T-helper 2 cell treated with Interferon-gamma antibody and Interleukin-4, amounts not matched to agents 5 μg/mL and 100 μg/mL, for 36 hours (primary cell): ENCODE measurements at places on chromosomes 2 and 18.

DNA sequence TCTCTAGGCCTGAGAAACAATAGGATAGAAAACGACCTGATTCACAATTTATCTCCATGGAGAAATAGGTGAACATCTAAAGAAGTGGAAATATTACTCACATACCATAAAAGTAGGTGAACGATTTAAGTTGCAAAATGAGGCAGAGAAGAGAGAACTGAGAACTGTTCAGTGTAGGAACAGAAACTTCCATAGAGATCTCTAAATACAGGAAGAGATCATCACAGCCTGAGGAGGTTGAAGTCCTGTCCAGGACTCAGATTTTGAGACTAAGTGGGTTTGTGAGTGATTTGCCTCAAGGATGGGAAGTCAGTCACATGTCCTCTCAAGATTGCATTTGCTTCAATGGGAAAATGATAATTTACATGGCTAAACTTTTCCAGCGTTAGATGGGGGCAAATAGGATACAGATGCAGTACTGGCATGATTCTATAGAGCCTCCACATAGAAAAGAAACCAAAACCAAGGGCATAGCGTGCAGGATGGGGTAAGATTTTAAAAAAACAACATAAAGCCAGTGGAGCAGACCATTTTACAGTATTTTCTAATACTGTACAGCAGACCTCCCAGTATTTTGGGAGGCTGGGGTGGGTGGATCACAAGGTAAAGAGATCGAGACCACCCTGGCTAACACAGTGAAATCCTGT lies 68.8 kb downstream of the MEP1B start:
- no peak for DNase-seq

DNA sequence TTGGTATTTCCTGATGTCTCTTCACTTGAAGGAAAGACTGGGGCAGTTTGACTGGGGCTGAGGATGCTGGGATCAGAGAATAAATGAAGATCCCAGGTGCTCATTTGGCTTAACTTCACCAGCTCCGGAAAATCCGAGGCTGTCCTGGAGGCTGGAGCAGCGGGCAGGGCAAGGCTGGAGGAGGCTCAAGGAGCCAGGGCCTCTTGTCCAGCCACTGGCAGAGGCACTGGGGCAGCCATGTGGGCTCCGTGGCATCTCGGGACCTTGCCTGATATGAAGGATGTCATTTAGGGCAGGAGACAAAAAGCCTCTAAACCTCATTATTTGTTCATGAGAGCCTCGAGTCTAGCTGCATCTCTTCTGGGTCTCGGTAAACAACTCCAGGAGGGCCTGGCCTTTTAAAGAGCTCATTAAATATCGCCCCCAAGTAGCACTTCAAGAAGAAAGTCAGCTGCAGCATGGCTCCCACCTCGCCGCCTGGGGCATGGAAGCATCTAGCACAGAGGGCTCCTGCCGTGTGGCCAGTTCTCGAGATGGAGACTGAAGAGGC lies 13.5 kb upstream of the GPR55 start:
- DNase-seq = no peak

DNA sequence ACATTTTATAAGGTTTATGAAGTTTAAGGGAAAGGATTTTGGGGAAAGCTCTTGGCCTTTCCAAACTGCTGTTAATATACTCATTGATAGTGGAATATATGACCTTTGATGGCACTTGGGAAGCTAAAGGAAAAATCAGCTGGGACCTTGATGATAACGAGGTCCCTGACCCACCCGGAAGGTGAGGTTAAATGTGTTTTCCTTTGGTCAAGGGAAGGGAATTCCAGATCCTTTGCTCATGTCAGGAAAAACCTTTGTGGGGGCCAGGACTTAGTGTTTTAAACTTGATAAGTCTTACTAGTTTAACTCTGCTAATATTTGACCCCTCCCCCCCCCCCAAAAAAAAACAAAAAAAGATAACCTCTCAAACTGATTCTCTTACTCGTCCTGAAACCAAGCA lies 50.7 kb downstream of the CRIM1 start:
- DNase-seq = no peak

GRCh38 chr2:40352041-40352702 lies 99.7 kb downstream of the SLC8A1 start:
- DNase-seq = no peak
